ENCODE measurements at places on chromosomes 6 and 20.

GRCh38 chr6:121222656-121223055 is 111.6 kb downstream of the TBC1D32 start:
- no peak for DNase-seq

DNA sequence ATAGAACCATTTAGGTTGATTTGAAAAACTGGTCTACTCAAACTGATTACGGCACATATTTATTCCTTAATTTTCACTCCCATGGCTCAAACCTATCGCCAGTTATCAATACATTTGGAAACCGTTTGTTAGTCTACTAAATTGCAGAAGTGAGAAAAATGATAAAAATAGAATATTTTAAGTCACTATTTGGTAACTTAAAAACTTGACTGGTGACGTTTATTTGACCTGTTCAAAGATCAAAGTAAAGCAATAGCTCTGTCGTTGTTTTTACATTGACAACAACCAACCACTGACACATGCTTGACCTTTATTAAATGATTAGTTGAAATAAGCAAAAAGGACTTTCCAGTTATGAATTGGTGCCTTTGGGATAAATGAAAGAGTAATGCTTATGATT is 402.9 kb upstream of the MAP3K7 start:
- DNase-seq: no peak

DNA sequence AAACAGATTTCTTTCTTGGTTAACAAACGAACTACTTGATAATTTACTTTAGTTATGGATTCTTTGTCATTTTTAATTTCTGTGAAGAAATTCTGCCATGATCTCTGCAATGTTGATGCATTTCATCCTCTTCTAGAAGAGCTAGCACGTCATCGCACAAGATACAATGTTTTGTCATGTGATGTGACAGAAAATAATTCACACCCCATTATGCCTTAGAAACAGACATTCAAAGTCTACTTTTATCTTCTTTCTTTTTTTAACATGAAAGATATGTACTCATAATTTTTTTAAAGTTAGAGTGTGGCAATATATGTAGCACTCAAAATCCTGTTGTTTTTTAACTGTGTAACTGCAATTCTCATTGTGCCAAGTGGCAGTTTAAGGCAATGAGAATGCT is 39.6 kb upstream of the NELFCD start:
- DNase-seq: no peak

- no peak for DNase-seq
These were observed 65.4 kb downstream of the OR2J2 start for GRCh38 chr6:29236060-29236459.

DNA sequence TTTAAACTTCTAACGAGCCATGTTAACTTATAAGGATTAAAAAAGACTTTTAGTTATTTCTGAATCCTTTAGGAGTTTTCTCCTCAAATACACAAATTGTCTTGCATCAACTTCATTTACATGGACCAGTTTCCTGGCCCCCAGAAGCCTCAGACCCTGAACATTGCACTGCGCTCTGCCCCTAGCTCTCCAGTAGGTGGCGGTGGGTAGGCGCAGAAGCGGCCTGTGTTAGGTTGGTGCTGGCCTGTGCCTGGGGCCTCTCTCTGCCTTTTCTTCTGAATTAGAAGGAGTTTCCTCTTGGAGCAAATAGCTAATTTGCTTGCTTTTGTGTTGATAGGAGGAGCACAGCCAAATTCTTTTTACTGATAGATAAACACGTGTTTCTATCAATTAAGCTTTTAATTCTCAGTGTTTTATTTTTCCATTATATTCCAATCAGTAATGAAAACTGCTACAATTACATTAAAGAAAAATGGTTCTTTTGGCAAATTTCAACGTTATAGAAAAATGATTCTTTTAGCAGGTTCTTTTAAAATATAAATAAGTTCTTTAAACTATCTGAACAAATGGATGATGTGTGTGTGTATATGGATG is 44.4 kb downstream of the DTD1 start:
- DNase-seq: peak; percentile 62

DNA sequence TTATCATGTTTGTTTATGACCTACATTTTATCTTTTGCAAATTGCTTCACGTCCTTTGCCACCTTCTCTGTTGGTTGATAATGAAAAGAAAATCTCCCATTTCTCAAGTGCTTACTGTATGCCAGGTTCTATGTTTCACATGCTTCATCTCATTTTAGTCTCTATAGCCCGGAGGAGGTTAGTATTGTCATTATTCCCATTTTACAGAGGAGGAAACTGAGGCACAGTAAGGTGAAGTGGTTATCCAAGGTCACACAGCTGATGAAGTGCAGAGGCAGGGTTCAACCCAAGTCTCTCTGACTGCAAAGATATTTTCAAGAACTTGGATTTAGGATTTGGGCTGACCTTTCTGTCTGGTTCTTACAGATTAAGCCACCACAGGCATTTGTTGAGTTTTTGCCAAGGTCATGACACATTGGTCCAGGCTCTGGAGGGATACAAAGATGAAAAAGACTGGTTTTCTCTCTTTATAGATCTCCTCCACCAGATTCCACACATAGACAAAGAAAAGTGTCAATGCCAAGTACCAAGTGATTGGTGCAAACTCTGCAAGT is 20.6 kb downstream of the CNBD2 start:
- no peak for DNase-seq

DNA sequence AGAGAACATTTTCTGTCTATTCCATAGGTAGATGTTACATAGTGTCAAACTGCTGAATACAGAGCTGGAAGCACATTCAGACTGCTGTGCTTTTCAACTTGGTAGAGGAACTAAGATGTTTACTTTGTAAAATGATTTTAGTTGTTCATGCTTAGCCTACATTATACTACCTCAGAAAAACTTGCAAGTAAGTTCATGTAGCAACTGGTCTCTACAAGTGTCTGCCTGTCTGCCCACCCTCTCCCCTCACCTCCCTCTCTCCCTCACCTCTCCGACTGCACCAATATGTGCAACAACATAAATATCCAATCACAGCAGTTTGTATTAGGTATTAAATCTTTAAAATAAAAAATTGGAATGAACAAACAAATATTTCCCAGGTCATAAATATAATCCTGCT is 25.3 kb downstream of the ELOVL4 start:
- no peak for DNase-seq

- DNase-seq: no peak
These were observed 230.5 kb downstream of the ZMYND8 start for GRCh38 chr20:47125758-47126591.

- no peak for DNase-seq
These were observed 208.6 kb downstream of the MOXD1 start for GRCh38 chr6:132192631-132193030.

GRCh38 chr6:47165918-47166317 is 123.8 kb upstream of the ADGRF1 start:
- DNase-seq: no peak

- no peak for DNase-seq
These were observed 86.9 kb downstream of the TCP11 start for GRCh38 chr6:35054106-35054742.

DNA sequence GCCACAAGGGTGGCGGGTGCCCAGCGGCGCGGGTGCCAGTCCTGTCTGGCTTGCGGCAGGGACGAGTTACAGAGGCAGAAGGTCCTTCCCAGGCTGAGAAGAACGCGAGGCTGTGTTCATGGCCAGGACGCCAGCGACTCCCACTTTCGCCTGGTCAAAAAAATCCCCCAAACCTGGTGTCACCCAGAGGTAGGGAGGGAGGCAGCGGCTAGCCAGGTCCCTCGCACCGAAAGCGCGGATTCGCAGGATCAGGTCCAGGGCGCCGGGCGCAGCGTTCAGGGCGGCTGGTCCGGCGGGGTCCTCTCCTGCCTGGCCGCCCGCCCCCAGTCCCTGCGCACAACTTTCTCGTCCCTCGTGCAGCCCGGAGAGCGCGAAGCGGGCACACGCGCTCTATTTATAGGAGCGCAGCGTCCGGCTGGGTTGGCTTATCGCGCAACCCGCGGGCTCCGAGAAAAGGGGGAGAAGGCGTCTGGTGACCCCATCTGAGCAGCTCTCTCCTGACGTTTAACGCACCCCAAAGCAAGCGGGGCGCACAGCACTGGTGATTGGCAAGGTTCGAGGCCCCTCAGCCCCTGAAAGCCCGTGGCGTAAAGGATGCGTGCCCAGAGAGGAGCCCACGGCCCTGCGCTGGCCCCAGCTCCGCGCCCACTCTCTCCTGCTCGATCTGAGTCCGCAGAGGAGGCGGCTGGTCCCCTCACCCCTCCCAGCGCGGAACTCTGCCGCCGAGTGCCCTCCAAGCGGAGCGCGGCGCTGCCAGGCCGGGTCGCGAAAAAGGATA is 519 bp downstream of the CBLN4 start:
- no peak for DNase-seq

DNA sequence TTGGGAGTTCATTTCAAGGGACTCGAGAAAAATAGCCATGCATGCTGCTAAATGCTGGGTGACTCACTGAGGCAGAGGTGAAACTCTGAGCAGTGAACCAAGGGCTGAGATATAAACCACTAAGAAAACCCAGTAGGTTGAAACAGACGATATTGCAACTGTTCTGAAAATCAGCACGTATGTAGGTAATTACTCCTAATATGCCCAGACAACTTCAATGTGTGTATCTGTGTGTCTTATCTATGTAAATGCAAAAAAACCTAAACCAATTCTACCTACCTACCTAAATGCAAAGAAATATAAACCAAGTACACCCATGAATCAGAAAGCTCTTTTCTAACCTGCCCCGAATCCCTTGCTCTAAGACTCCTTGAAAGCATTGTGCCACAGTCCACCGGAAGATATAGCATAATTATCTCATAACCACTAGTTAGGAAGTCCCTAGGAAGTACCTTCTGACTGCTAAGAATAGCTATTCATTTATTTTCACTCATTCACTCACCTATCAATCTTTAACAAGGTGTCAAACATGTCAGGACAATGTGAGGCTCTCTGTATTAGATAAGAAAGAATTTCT is 458.7 kb upstream of the RUNX2 start:
- no peak for DNase-seq

- DNase-seq: no peak
These were observed 18.3 kb downstream of the CHRNA4 start for GRCh38 chr20:63342561-63343459.

- DNase-seq: no peak
These were observed 26.3 kb upstream of the SASH1 start for GRCh38 chr6:148316308-148316707.

DNA sequence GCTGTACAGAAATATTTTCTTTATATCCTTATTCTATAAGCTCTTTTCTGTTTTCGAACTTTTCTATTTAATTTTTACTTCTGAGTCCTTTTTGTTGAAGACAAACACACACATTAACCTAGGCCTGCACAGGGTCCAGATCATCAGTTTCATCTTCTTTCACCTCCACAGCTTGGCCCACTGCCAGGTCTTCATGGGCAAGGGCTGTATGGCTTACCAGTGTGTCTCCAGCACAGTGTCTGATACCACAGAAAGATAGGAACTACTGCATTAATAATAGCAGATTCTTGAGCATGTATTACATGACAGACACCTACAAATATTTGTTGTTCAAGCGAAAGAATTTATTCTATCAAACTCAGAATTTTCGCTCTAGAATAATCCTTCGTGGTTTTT is 24.4 kb downstream of the QKI start:
- peak; percentile 42 for DNase-seq

GRCh38 chr20:8918145-8918544 is 150.7 kb upstream of the PLCB4 start:
- DNase-seq: no peak

GRCh38 chr6:32954986-32955802 is 2.3 kb upstream of the HLA-DMA start:
- peak; percentile 67 for DNase-seq

DNA sequence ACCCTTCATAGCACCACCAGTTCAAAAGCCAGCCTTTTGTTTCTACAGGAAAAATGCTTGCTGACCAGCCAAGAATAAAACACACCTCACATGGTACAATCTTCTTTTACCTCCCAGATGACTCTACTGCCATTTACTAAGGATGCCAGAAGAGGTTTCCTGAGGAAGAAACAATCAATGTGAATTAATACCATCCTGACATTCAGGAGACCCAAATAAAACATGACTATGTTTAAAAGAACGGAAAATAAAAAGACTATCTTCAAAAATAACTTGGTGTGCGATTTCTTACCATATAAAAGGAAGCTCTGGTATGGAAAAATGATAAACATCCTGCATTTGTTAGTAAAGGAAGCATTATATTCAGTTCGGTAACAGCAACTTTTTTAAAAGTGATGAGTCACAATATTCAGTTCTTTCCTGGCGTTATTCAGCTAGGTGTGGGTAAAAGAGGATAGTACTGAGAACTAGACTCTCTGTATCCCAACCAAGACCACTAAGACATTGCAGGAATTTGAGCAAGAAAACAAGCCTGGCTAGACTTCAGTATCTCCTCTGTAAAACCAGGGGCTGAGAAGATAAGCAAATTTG is 16.3 kb downstream of the COL21A1 start:
- DNase-seq: no peak

DNA sequence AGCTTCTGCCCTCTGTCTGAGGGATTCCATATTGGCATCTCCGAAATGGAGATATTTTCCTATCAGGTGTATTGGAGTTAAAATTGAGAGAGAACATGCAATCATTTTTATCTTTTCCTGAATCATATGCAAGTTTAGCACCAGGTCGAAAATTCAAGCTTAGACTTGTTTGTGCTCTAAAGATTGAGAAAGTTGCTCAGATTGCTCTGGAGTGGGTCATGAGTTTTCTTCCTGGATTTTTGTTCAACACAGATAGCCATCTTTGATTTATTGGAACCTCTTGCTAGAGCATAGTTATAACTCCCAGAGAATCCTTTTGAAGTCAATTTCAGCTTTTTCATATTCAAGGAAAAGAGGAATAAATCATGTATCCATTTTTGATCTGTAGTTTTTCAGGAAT is 373.5 kb upstream of the FLRT3 start:
- DNase-seq: no peak

GRCh38 chr6:20364327-20364726 is 37.4 kb upstream of the E2F3 start:
- no peak for DNase-seq

DNA sequence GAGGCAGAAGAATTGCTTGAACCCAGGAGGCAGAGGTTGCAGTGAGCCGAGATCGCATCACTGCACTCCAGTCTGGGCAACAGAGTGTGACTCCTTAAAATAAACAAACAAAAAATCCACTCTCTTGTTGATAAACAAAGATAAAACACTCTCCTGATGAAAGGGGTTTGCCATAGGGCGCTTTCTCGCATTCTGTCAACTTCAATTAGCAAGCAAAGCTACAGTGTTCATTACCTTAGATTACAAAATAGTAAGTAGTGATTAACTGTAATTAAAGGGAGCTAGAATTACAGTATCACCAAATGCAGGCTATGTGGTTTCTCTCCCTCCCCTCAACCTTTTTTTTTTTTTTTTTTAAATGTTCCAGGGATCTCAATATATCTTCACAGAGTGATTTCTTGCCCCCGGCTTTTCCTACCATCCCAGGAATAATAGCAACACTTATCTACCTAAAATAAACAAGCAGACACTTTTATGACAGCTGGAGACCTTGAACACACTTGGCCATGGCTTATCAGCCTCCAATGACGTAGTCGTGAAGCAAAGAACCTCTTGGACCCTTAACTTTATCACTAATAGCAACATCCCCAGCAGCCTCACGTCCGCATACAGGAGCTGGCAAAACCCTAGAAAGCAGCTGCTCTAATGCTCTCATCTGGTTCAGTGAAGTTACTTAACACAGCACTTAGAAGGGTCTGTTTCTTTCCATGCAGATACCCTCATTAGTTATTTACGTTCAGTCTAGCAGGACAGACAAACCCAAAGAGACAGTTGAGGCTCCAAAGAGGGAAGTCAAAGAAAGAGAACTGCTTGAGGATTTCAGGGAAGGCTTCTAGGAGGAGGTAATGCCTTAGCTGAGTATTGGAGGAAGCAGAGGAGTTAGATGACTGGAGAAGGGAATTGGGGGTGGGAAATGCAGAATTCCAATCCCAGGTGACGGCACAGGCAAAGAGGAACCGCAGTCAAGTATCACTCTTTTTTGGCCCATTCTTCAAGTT is 37.9 kb upstream of the NEDD9 start:
- DNase-seq: peak; percentile 46

All from pancreas (tissue), 10 donors.